ENCODE measurements at places on chromosomes 4 and X. TPM values are rescaled to one million over a fixed set of nuclear protein-coding genes. Genes with fewer than 3 reads are reported as not detected.

Gene MAB21L2
- 63.0 TPM for total RNA-seq

DNA sequence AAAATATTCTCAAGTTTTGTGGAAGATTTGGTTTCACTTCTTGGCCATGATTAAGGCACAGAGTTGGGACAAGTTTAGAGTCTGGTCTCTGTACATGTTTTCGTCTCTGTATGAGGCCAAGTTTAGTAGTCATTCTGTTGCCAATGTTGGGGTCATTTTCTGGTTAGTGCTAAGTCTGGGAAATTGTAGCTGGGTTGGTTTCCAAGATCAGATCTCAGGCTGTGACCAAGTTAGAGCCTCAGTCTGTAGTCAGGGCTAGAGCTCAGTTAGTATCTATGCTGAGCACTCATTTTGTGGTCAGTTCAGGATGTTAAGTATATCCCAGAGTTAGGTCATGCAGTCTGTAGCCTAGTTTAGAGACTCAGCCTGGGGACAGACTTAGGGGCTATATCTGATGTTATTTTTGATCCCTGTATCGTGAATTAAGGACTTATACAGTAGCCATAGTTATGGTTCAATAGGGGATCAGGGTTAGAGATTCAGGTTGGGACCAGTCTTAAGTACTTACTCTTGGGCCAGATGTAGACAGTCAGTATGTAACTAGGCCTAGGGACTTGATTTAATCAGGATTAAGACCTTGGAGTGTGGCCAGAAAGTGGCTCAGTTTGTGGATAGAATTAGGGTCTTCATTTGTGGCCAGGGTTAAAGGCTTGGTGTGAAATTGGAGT is 6.6 kb upstream of the ENOX2 start:
- no peak for DNase-seq

DNA sequence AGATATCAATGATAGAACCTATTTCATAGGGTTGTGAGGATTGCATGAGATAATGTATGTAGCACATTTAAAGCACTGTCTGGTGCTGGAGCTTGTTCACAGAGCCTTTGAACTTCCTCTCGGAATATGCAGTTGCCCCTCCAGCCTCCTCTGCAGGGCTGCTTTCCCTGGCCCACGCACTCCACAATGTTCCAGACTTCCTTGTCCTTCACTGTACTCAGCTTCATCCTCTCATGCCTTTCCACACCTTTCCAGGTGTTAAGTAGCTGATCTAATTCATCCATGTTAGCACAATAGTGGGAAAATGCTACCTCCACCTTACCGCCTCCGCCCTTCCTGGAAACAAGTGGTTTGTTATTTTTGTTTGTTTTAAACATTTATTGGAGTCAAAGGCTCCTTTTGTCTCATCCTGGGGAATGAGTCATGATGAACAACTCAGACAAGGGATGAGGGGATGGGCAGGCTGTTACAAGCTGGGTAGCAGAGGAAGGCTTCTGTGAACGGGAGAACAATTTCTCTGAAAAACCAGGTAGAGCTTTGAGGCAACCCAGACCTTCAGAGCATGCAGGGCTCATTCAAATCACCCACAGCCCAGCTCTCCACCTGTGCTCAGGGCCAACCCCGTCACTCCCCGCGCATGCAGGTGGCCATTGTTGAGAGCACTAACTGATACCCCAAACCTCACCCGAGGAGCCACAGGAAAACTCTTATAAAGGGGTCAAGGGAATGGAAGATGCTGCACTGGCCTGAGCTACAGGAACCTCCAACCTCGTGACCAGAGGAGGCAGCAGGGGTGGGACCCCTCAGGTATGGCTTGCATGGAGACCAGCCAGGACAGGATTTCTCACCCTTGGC is 84.9 kb upstream of the TBL1X start:
- peak; percentile 37 for DNase-seq

DNA sequence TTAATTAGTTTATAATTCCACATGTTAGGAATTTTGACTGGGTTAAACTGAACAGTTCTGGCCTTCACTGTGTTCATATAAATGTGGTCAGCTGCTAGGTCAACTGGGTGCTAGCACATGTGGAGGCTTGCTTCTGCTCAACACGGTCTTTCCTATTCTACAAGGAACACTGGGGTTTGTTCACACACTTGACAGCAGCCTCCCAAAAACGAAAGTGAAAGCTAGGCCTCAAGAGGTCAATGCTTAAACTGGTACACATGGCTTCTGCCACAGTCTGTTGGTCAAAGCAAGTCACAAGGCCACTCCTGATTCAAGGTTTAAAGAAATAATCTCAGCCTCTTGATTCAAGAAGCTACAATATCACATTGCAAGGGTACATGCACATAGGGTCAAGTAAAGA is 126.5 kb downstream of the QDPR start:
- DNase-seq = no peak

- DNase-seq = peak; percentile 80
Observed at GRCh38 chrX:102720237-102721168, at the start of gene GPRASP3. Gene GPRASP3, plus strand, starts transcription at chrX:102720743. Its CDS starts 28,253 bp downstream, at chrX:102748996.

Measured in transverse colon (tissue), 4 donors.